ENCODE measurements at places on chromosomes 7 and 10.

DNA sequence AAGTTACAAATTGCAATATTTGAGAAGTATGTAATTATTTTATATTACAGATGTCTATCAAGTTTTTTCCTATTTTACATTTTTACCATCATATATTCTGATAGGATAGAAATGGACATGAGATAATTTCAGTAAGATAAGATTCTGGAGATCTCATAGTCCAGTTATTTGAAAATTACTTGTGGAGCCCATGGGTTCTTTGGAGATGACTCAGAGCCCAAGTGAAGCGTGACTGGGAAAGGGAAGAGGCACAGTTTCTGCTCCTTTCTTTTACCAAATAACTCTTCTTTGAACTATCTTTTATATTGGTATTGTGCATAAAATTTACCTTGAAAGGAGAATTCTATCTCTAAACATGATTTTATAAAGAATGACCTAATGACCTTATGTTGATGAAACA, 2.4 kb downstream of the CD36 start:
- no peak for DNase-seq

DNA sequence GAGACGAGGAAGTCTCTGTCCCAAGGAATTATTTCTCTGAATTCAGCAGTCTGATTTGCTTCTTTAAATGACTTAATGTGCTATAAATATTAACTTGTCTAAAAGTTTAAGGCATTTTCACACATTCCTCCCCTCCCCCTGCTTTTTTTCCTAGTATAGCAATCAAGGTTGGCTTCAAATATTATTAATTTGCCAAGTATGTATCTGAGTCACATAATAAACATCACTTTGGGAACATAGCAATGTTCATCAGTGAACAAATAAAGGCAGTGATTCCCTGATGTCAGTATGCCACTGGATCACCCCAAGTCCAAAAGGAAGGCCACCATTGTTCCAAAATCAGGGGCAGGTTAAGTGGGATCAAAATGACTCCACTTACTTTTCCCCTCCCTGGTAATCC, 40.5 kb downstream of the PDE6C start:
- DNase-seq: no peak

GRCh38 chr7:136303162-136303561, 326.0 kb upstream of the MTPN start:
- DNase-seq: no peak

DNA sequence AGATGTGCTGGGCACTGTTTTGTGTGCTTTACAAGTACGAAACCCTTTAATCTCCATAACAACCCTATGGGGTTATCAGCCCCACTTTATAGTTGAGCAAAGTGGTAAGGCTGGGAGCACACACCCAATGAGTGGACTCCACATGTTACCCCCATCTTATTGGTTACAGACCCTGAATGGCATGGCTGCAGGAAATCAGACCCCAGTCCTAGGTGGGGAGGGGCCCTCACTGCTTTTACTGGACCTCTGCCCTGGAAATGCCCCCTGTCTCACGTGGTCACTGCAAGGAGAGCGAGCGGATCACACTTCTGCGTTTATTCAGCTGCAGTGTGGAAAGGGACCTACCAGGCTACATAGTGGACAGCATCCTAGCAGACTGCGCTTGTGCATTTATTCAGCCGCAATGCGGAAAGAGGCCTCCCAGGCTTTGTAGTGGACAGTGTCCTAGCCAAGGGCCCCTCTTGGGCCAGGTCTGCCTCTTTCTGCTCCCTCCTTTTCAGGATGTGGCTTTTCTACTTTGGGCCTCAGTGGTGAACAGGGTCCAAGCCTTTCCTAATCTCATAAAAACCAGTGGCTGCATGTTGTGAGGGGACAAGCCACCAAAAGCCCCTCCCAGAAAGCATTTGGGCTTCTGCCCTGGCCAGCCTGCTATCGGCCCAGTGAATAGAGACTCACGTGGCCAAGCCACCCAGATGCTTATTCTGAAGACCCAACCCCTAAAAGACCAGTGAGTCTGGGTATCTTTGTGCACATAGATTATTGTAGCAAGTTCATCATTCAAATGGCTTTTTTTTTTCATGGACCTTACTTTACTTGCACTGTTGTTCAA, 405.7 kb upstream of the RNF32 start:
- no peak for DNase-seq

- DNase-seq: no peak
Observed at GRCh38 chr7:42964849-42965805, 33.0 kb downstream of the MRPL32 start.

DNA sequence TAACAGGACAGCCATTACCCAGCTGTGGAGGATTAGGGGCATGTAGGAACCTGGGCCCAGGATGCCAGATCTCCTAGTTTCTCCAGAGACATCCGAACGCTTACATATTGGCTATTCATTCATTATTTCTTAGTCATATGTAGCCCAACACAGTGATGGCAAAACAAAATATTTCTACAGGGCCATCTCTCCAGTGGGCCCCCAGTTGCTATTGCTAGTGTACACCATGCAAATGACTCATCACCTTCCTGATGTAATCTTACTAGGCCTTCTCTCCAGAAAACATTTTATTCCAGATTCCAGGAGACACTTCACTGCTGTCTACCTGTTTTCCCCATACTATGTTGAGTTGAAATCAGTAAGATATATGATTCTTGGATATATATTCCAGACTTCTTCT, 201.7 kb downstream of the PLXDC2 start:
- no peak for DNase-seq

DNA sequence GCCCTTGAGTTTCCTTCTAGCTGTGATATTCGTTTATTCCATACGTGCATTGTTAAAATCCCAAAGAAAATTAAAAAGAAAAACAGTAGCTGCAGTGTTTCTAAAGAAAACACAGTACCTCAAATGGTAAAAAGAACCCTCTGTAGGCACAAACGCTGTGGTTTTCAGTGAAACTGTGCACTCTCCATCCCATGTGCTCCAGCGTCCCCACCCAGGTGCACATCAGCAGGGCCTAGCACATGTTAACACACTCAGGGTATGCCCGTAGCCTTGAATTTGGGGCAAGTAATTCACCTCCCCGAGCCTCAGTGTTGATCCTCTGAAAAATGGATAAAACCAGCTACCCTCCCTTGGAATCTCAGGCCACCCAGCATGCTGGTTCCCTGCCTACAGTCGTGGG, 9.5 kb downstream of the SLC18A2 start:
- no peak for DNase-seq

DNA sequence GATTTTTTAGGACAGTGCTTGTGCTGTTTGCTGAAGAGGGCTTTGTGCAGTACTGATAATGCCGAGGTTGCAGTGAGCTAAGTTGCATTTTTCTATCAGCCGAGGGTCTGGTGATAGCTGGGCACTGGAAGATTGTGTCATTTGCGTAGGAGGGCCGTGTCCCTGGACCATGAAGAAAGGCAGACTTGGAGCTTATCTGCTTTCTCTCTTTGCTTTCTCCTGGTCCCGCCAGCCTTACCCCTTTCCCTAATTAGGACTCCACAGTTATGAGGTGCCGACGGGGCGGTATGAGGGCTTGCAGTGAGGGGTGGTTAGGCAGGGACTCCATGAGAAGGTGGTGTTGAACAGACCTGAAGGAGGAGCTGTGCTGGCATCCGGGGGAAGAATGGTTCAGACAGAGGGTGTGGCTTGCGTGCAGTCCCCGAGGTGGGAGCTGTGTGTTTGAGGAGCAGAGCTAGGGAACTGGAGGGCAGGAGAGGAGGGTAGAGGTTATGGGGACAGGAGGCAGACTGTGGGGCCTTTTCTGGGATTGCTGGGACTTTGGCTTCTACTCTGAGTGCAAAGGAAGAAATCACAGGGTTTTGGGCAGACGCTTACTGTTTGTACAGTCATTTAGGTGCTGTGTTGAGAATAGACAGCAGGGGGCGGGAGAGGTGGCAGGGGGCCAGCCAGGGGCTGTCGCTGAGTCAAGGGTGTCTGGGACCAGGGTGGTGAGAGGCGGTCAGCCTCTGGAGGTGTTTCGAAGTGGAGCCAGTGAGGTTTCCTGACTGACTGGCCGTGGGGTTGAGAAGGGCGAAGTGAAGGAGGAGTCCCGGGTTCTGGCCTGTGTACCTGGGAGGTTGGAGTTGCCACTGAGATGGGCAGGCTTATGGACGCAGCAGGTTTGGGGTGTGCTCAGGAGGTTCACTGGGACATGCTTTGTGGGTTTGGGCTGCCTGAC, 43.4 kb downstream of the PRF1 start:
- DNase-seq: peak; percentile 60

GRCh38 chr7:92635538-92635937, 45.3 kb upstream of the FAM133B start:
- no peak for DNase-seq

- no peak for DNase-seq
Observed at GRCh38 chr10:73044378-73045285, 52.0 kb downstream of the P4HA1 start.

GRCh38 chr7:72235351-72235750, 176.8 kb downstream of the CALN1 start:
- DNase-seq: no peak

- DNase-seq: no peak
Observed at GRCh38 chr10:6211671-6212635, 9.2 kb downstream of the PFKFB3 start.

GRCh38 chr10:112585126-112585525, 138.1 kb downstream of the VTI1A start:
- DNase-seq: no peak

DNA sequence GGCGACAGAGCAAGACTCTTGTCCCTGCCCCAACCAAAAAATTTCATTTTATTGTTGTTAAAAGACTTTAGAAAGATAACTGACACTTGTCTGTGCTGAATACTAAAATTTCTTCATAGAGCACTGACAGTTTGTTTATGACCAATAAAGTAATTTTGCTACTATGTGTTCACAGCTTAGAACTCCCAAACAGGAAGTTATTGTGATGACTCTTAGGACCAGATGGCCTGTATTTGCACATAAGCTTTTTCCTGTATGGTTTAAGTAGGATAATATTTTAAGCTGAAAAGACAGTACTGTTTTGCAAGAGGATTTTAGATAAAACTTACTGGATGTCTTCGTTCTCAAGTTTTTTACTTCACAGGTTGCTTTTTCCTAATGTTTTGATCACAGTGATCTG, 80.7 kb downstream of the MMRN2 start:
- DNase-seq: peak; percentile 13

DNA sequence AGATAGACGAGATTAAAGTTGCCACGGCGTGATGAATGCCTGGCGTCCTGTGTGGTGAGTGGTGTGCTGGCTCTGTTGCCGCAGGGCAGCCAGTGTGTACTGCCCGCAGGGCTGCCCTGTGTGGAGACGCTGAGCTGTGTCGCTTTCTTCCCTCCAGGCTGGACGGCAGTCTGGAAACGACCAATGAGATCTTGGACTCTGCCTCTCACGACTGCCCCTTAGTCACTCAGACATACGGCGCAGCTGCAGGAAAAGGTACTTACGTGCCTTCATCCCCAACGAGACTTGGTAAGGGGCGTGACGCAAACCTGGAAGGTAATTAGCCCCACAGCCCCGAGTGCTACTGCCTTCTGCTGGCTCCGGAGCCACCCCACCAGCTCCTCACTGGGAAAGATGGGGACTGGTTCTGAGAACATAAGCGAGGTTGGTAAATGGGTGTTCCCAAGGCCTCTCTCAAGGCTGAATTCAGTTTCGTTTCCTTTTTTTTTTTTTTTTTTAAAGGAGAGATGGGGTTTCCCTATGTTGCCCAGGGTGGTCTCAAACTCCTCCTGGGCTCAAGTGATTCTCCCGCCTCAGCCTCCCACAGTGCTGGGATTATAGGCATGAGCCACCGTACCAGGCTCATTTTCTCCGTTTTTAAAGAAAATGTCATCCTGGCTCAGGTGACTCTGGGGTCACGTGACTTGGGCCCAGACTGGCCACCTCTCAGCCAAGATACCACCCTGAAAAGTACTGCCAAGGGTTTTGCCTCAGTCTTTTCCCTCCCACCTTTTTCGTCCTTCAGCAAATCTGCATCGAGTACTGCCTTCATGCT, 39.6 kb downstream of the WIPI2 start:
- no peak for DNase-seq

DNA sequence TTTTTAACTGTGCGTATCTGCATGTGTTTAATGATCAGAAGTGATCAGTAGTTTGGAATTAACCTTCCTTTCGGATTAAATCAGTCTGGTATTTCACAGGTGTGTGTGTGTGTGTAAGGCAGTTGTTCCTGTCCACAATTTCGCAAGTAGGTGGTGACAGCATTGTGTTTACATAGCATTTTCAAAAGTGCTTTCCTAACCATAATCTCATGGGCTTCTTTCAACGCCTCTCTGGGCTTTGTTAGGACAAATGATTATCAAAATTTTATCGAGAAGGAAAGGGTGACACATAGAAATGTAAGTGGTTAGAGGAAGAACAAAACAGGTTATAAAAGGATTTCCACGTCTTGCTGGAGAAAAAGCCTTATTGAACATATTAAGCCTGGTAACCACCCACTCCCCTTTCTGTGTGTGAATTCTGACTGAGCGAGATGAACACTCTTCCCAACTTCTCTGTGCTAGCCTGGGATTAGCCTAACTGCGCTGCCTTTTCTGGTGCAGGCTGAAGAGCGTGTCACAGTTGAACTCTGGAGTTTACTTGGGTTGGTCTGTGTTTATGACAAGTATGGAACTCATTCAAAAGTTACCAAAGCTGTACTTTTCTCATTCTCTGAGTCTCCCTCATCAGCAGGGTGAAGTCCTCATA, 292.3 kb upstream of the PITRM1 start:
- no peak for DNase-seq

GRCh38 chr7:20744954-20745446, 41.7 kb downstream of the SP8 start:
- no peak for DNase-seq

- no peak for DNase-seq
Observed at GRCh38 chr10:119325131-119325530, 117.8 kb downstream of the GRK5 start.

- DNase-seq: no peak
Observed at GRCh38 chr7:41975849-41976248, 261.2 kb downstream of the GLI3 start.

DNA sequence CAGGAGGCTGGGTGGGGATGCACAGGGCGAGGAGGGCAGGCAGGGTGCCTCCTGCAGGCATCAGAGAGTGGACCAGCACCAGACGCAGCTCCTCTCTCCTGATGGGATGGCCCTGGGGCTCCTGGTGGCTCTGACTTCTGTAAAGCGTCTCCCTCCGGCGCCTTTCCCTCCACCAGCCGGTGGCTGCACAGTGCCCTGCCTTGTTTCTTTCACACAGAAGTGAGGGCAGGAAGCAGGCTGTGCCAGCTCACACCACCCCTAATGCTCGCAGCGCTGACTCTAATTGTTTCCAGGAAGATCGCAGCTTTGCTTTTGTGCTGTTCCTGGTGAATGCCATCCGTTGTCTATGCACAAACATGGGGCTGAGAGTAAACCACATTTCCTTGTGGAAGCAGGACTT, 152.3 kb upstream of the LANCL2 start:
- no peak for DNase-seq

Data from NCI-H1694 (cell line).